ENCODE measurements at places on chromosomes 5 and 9.

DNA sequence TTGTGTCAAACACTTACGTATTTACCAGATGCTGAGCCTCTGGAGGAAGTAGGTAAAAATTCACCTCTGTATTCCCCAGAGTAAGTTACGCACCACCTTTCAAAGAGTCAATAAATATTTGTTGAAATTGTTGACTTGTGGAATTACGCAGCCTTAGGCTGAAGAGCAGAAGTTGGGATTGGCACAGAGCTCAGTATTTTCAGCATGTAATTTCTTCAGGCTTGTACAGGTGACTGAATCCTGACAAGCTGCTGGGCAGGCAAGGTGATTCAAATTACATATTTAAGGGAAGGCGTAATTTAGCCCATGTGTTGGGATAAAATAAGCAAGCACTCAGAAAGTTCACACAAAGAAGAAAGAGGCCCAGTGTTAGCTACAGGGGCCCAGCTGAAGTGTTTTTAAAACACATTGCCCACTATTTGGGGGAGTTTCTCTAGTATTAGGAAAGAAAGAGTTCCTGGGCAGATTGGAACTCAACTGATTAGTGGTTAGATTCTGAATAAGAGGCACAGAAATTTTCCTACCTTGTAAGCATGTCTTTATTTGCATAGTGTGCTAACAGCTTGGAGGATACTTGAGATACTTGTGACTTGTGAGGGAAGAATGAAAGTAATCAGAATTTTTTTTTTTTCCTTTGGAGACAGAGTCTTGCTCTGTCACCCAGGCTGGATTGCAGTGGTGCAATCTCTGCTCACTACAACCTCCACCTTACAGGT, 165.3 kb upstream of the FBXL7 start:
- DNase-seq: no peak

- DNase-seq: no peak
Observed at GRCh38 chr5:144187699-144188294, 17.1 kb downstream of the KCTD16 start.

DNA sequence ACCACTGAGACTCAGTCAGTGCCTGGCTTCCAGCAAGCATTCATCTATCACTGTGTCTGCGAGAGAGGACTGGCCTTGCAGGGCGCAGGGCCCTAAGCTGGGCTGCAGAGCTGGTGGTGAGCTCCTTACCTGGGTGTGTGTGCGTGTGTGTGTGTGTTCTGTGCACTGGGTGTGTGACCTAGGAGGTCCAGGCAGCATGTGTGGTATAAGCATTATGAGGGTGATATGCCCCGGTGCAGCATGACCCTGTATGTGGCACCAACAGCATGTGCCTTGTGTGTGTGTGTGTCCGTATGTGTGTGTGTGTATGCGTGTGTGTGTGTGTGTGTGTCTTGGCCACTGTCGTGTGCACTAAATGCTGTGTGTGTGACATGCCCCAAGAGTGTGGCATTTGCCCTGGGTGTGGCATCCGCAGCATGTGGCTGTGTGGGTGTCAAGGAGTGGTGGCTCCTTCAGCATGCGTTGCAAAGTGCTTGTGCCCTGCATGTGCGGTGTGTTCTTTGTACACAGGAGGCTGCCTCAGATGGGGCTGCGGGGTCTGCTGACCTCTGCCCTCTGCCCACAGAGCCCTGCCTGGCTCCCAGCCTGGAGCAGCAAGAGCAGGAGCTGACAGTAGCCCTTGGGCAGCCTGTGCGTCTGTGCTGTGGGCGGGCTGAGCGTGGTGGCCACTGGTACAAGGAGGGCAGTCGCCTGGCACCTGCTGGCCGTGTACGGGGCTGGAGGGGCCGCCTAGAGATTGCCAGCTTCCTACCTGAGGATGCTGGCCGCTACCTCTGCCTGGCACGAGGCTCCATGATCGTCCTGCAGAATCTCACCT, 3.3 kb downstream of the FGFR4 start:
- DNase-seq: no peak

- DNase-seq: no peak
Observed at GRCh38 chr9:126549246-126550006, 64.3 kb upstream of the LMX1B start.

GRCh38 chr9:81964218-81965171, 21.2 kb downstream of the SPATA31D3 start:
- no peak for DNase-seq

Measured in caudate nucleus (tissue), 63 donors.